ENCODE measurements at places on chromosomes 3 and 15. TPM values are rescaled to one million over a fixed set of nuclear protein-coding genes. Genes with fewer than 3 reads are reported as not detected.

The DAZL gene
- total RNA-seq = not detected

The RNF13 gene
- 52.7 TPM for total RNA-seq

The GRAMD1C gene
- 12.1 TPM for total RNA-seq

- no peak for DNase-seq
These were observed 203.9 kb downstream of the NR1D2 start for GRCh38 chr3:24149032-24149431.

DNA sequence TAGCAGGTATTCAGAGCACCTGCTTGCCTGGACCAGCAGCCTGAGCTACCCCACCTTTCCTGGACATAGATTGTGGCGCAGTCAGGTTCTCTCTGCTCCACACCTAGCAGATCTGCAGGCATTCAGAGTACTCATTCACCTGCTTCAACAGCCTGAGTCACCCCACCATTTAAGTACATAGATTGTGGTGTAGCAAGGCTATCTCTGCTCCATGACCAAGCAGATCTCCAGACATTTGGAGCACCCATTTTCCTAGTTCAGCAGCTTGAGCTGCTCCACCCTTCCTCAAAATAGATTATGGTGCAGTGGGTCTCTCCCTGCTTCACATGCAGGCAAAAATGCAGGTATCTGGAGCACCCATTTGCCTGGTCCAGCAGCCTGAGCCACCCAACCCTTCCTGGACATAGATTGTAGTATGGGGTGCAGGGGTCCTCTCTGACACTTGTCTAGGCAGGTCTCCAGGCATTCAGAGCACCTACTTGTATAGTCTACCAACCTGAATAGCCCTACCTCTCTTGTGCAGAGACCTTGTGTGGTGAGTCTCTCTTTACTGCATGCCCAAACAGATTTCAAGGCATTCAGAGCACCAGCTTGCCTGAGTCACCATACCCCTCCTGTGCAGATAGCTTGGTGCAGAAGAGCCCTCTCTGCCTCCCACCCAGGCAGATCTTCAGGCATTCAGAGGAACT lies 466.0 kb upstream of the THBS1 start:
- no peak for DNase-seq

- no peak for DNase-seq
These were observed 51.9 kb downstream of the TBL1XR1 start for GRCh38 chr3:177145381-177145780.
